ENCODE measurements at places on chromosomes 6 and 20.

DNA sequence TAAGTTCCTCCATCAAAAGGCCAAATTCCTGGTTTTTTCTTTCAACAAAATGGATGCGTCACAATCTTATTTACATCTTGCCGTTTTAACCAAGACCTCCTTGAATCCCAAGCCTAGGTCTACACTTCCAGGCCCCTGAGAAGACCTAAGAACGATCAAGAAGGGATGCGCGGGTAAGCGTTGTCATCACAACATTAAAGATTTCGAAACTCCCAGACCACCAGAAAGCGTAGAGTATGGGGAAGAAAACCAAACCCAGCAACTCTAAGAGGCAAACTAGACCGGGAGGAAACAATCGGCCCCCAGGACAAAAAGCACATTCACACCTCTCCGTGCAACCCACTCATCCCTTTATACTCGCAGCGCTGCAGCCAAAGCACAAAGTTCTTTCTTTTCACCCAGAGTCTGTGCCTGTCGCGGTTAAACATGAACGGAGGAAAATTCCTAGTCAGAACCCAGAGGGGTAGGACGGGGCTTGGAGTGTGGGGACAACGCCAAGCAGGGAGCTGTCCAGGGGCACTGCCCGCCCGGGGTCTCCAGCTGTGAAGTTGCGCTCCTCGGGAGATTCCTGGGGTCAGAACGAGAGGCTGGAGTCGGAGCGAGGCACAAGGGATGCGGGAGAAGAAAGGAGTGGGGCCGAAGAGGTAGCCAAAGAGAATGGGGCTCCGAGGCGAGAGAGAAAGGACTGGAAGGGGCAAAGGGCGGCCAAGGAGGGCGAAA is 725 bp downstream of the OSER1 start:
- DNase-seq = no peak

DNA sequence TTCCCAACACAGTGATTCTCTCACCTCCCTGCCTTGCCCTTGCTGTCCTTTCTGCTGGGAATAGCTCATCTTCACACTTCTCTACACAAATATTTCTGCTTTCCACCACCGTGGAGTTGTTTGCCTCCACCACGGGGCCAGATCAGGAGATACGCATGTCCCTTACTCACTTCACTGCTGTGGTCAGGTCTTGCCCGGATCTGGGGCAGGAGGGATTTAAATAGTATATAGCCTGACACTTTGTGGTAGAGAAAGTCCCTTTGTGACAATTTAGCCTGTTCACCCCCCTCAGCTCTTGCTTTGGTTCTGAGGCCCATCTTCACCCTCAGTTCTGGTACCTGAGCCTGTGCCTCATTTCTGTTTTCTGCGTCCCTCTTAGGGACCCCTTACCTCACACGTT is 92.6 kb upstream of the PREP start:
- DNase-seq = no peak

- no peak for DNase-seq
Observed at GRCh38 chr6:84457276-84457675, 229.8 kb upstream of the CEP162 start.

DNA sequence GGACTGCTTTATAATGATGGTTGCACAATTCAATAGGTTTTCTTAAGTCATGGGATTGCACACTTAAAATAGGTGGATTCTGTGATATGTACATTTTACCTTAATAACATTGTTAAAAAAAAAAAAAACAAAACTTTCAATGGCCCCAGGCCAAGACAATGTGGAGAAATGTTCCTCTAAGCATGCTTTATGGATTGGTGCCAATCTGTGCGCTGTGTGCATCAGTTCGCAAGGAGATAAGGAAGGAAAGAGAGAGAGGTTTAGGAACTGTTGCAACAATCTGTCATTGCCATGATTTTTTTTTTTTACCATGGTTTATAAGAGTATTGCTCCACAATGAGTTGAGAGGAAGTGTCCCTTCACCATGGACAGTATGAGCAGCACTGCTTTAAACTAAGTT is 399.6 kb downstream of the PTPRT start:
- DNase-seq = no peak

- DNase-seq = no peak
Observed at GRCh38 chr6:144689503-144690040, 404.4 kb downstream of the UTRN start.

GRCh38 chr20:18019068-18019467 is 38.6 kb downstream of the OVOL2 start:
- peak; percentile 16 for DNase-seq

DNA sequence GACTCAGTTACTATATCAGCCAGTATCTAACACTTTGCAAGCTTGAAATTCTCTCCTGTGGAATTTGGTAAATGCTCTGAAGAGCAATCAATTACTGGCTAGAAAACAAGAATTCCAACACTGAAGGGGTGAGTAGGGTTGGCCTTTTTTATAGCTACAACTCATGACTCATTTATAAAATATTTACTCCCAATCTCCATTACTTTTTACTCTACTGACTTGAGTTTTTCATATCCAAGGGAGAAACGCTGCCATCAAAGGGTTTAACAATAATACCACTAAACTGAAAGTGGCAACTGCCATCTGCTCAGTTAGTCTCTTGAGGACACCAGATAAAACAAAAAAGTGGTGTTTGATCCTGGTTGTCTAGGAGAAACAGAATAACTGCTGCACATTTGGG is 203.1 kb downstream of the UBE3D start:
- no peak for DNase-seq
